NCI-H1694 treated with DMSO at 0.1 percent for 48 hours (cell line): ENCODE measurements at places on chromosomes 16 and 17.

- no peak for DNase-seq
Observed at GRCh38 chr16:66800856-66801255, 528 bp downstream of the TERB1 start.

- DNase-seq = no peak
Observed at GRCh38 chr16:22973522-22973921, 159.6 kb downstream of the HS3ST2 start.

GRCh38 chr16:54268340-54268739 lies 18.2 kb downstream of the IRX3 start:
- no peak for DNase-seq

DNA sequence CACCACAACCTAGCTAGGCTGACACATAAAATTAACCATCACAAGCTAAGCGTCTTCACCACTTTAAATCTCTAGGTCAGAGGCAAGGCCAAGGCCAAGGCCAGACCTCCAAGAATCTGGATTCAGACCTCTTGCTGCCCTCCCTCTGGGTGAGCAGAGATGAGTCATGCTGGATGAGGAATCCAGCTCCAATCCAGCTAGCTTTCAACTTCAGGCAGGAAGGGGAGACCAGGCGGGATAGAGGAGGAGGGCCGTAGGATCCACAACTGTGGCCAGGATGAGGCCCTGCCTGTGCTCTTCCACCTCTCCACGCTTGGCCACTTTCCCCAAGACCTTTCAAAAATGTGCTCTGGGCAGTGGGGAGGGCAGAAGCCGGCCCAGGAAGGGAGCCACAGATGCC lies 14.7 kb downstream of the LRRC75A start:
- no peak for DNase-seq

DNA sequence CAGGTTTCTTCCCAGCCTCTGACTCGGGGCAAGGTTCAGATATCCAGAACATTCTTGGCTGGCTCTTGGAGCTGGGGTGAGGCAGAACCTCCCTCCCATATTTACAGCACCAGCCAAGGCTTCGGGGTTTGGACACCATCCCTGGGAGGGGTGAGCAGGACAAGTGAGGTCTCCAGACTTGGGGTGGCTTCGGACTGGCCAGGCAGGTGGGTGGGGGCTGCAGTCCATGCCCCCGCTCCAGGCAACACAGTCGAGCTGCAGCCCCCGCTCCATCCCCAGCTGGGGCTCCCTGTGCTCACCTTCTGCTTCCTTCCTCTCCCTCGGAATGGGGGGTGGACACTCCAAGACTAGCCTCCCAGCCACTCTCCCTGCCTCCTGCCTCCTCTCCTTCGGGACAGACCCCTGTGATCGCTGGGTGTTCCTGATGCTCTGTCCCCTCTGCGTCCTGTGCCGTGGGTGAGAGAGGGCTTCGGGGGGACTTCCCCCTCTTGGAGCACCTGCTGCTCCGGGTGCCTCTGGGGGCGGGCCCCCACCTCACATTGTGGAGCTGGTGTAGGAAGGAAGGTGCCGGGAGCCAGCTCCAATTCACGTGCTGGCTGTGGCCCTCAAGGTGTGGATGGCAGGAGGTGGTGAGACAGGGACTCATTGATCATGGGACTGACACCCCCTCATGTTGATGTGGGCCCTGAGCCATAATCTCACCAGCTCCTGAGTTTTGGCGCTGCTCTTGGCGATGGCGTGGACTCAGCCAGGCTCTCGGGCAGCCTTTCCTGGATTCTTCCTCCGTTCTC lies 189.2 kb downstream of the SEC14L1 start:
- DNase-seq = no peak

DNA sequence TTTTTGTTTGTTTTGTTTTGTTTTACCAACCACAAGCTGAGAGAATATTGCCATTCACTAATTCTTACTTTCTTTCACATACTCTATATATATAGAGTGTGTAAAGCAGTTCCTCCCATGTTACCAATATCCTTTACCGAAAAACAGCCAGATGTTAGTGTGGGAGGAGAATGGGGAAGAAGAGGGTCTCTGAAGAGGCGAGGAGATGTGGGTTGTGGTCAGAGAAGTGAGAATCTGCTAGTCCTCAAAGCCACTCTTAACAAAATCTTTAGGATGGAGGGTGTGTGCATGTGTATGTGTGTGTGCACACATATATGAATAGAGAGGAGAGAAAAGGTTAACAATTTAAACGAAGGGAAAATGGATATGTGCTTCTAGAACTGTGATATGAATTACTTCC lies 80.6 kb downstream of the TUBD1 start:
- no peak for DNase-seq

DNA sequence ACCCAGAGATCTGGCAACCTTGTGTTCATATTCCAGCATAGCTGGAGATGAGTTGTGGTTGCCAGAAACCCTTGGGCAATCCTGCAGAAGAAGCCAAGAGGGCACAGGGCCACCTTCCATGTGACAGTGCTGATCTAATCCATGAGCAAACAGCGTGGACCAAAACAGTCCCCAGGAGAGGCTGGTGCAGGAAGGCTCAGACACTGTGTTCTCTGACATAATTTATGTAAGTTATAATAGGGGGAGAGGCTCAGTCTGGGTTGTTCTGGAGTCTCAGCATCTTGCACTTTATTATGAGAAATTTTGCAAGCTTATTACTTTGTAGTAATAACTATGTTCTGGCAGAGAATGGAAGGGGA lies 273.9 kb downstream of the HAPSTR1 start:
- DNase-seq = no peak

DNA sequence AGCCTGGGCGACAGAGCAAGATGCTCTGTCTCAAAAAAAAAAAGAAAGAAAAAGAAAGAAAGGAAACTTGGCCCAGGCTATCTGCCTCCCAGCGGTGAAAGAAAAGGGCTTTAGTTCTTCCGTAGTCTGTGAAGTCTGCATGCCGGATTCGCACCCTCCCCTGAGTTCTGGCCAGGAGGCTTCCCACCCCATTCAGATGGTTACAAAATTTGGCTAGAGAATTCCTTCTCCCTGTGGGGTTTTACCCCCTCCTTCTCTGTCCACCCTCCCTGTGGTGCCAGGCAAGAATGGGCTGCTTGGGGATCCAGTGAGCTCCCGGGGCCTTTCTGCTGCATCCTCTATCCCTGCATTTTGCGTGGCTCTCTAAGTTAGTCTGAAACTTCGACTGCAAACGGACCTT lies 37.8 kb downstream of the PAFAH1B1 start:
- DNase-seq = no peak

DNA sequence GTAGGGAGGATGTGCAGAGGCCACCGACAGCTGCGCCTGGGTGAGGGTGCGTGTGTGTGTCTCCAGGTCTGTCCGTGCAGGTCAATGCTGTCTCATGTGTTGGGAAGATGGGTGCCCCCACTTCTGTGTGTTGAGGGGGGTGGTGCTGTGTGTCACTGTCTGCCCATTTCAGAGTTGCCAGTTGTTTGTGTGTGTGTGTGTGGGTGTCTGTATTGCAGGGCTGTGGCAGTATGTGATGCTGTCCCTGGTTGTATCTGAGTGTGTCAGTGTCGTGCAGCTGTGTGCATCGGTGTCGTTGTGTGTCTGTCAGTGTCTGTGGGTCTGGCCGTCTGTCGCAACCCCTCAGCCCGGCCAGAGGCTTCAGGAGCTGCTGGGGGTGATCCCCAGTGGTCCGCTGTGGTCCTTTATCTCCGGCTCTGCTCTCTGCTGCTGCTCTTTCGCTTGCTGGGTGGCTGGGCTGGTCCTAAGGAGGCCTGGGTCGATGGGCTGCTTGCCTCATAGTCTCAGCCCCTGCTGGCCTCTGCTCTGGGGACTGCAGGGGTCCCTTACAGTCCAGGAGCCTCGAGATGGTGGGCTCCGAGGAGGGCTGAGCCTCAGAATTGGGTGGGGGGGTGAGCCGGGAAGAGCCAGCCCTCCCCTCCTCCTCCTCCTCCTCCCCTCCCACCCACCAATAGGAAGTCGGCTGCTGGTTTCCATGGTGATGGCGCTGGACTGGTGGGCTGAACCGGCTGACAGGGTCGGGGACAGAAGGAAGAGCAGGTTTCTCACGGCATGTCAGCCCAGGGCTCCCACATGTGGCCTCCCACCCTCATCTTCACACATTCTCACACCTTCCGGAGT lies at the start of gene TSPOAP1:
Gene TSPOAP1 (minus strand): TSS at position 601 of the 840 bp plus-strand sequence. CDS start 875 bp downstream, outside the sequence.
- DNase-seq = no peak

DNA sequence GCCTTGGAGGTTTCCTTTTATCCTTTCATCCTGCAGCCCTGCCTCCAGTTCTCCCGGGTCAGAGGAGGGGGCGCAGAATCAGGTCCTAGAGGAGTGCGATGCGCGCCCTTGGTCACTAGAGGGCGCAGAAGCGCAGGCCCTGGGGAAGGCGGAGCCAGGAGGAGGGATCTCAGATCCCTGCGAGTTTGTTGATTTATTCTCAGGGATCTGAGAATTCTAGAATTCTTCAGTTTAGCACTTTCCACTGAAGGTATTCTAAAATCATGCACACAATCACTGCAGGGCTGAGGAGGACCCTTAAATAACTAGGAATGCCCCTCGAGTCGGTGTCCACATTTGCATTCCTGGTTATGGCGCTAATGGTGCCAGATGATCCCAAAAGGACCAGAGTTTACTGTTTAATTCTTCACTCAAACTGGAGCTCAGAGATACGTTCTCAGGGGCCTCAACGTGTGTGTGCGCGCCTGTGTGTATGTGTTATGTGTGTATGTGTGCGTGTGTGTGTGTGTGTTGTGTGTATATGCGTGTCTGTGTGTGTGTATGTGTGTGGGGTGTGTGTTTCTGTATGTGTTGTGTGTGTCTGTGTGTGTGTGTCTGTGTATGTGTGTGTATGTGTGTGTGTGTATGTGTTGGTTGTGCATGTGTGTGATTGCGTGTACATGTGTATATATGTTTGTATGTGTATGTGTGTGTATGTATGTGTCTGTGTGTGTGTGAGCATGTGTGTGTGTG lies 6.9 kb upstream of the ELAC2 start:
- peak; percentile 75 for DNase-seq

GRCh38 chr17:69402052-69402451 lies 12.4 kb upstream of the MAP2K6 start:
- no peak for DNase-seq

GRCh38 chr17:74558882-74559519 lies 8.3 kb downstream of the CD300H start:
- no peak for DNase-seq

GRCh38 chr16:27920391-27920891 lies 143.1 kb downstream of the GSG1L start:
- DNase-seq = peak; percentile 87

GRCh38 chr17:80673152-80673920 lies 128.7 kb downstream of the RPTOR start:
- DNase-seq = no peak

GRCh38 chr16:80389338-80389737 lies 151.5 kb upstream of the DYNLRB2 start:
- DNase-seq = no peak

GRCh38 chr16:85269165-85269564 lies 156.9 kb upstream of the CIBAR2 start:
- no peak for DNase-seq

DNA sequence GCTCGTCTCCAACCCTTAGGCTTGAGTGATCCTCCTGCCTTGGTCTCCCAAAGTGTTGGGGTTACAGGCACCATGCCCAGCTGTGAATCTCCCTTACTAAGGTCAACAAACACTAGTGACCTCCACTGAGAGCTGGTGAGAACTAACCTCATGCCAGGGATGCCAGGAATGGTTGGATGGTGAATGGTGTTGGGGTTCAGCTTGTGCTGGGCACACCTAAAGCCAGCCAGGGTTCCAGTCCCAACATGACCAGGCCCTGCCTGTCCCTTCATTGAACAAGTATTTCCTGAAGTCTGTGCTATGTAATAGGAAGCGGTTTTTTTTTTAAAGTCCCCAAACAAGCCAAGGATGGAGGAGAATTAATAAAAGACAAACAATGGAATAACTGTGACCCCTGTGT lies 56.0 kb upstream of the TOB1 start:
- DNase-seq = no peak

DNA sequence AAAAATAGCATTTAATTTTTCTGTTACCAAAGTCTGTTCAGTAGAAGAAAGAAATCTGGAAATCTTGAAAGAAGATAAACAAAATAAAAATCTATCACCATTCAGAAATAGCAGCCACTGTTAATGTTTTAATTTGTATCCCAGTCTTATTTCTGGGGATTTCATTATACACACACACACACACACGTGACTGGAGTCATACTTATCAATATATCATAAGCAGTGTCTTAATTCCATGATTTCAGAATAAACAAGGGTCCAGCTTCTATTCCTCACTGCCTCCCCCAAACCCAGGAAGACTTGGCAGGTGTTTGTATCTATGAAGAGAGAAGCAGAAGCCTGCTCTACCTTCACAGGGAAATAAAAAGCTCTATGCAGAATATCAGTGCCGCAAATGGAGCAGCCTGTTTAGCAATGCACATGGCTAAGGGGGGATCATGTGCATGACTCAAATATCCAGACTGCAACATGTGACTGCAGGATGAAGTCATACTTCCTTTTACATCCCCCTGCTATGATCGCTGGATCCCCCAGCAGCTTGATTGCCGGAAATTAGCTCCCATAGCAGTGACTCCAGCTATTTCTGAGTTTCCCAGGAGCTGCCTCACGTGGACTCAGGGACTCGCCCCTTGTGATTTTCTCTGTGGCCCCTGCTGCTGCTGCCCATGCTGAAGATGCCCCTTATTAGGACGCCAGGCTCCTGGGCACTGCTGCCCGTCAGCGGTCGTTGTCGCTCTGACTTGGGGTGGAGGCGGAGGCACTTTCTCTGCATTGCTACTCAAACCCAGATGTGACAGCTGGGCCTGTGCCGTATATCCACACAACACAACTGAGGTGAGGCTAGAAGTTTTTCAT lies 341.0 kb downstream of the CPPED1 start:
- no peak for DNase-seq

DNA sequence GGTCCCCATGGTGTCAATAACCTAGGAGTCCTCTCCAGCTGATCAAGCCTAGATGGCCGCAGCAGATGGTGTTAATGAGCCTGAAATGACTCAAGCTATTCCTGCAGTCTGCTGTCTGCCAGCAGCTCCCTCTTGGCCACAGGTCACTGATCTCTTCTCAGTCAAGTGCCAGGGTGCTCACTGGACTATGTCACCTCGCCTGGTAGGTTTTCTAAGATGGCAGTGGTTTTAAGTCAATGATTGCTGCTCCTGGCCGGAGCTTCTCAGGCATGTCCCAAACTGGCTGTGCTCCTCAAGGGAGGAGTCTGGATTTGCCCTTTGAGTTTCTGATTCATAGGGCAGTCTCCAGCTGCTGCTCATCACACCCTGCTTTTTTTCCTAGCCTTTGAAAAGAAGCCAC lies 58.6 kb upstream of the SHISA6 start:
- no peak for DNase-seq

DNA sequence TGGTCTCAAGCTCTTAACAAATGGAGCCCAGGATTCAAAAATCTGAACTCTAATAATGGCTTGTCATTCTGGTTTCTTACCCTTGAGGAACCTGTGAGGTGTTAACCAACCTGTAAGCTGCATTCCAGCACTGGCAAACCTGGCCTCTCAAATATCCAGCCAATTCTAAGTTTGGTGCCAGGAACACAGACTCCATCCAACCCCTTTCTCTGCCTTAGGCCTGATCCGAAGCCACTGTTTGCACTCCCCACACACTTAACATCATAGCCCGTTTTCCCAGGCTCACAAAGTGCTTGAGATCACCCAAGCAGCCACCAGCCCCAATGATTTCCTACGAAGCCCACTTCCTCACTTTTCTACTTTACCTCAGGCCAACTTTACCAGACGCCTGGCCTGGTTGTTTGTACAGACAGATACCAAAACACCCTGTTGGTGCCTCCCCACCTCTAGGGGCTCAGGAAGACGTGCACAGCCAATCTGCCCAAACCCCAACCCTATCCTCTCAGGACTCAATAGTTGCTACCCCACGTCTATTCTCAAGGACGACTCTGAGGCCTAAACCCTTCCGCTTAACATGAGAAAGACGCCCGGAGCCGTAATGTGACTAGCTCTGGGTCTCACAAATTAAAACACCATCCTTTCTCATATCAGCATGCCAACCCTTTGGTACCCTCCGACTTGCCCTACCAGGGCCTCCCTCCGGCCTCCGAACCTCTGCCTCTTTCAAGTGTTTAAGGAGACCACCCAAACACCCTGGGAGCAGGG lies 3.2 kb upstream of the PER1 start:
- DNase-seq = no peak
